ENCODE measurements at places on chromosomes 16 and 17.

DNA sequence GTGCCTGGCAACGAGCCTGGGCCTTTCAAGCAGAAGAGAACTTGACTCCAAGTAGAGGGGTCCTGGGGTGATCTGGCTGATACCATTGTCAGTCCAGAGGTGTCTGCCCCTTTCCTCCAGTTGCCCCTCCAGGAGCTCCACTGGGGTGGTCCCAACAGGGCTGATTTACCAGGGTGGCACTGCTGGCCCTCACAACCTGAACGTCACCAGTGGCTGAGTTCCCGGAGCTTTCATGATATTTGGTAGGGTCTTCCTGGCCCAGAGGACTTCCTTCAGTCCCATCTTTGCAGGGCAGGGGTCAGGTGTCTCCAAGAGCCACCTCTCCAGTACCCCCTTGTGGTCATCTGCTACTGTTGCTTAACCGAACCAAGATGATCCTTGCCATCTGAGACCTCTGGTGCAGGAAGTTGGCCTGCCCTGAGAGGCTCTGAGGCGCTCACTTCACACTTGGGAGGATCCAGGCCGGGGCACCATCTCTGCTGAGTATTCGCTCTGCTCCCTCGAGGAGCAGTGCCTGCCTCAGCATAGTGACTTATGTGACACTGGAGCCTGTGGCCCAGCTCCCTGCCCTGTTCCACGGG lies 3.5 kb downstream of the LIMD2 start:
- DNase-seq = no peak

DNA sequence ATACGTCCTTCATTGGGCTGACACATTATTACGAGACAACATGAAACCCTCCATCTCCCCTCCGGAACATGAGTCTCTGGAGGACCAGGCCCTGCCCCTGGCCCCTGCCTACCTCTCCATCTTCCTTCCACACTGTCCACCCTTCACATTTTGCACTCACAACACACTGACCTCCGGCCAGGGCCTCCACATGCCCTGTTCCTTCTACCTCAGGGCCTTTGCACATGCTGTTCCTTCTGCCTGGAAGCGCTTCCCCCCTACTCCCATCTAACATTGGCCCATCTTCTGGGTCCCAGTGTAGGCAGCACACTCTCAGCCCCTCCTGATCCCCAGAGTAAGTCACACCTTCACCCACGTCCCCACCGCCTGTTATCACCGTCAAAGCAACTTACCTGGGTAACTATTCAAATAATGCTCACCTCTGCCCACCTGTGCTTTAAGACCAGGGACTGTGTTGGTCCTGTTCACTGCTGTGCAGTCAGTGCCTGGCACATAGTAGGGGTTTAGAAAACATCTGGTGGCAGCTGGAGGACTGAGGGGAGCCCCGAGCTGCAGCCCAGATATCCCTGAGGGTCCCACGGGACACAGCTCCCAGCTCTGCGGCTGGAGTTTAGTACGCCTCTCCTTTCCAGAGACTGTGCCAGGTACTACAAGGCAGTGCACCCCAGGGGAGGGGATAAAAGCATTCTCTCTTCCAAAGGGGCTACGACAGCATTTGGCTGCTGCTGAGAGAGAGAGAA lies 27.2 kb downstream of the RPH3AL start:
- no peak for DNase-seq

- peak; percentile 73 for DNase-seq
These were observed 1.2 kb downstream of the MMP2 start for GRCh38 chr16:55480228-55480655.

GRCh38 chr16:88014252-88014781 lies 63.1 kb downstream of the BANP start:
- no peak for DNase-seq

DNA sequence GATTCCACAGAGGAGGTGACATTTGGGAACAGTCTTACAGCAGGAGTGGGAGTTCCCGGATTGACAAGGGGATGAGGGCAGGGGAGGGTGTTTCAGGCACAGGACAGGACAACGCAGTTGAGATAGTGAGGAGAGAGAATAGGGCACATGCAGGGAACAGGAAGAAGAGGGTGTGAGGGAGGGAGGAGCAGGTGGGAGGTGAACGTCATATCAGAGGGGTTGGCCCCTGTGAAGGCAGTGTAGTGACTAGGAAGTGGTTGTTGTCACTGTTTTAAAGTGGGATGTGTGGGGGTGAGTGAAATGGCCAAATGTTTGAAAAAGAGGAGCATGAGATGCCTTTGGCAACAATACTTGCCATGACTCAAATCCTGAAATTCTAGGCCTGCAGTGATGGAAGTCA lies 12.2 kb downstream of the PRKCB start:
- no peak for DNase-seq

GRCh38 chr16:58026139-58026704 lies 668 bp downstream of the MMP15 start:
- DNase-seq = no peak

DNA sequence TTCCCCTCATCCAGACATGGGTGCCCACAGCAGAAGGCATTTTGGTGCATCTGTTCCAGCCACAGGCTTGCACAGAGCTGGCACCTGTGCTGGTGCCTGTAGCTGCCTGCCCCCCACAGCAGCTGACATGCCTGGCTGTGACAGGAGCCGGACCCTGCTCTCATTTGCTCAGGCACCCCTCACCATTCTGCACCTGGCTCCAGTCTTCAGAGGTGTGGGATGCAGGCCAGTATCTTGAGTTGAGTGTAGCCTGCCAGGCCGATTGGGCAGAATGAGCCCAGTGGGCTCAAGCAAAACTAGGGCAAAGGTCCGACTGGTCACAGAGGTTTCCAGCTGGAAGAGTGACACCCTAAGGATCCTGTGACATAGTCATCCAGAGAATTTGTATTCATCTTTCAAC lies 887.7 kb downstream of the CDH11 start:
- no peak for DNase-seq

- DNase-seq = no peak
These were observed 51.4 kb upstream of the ENDOV start for GRCh38 chr17:80363518-80364090.

DNA sequence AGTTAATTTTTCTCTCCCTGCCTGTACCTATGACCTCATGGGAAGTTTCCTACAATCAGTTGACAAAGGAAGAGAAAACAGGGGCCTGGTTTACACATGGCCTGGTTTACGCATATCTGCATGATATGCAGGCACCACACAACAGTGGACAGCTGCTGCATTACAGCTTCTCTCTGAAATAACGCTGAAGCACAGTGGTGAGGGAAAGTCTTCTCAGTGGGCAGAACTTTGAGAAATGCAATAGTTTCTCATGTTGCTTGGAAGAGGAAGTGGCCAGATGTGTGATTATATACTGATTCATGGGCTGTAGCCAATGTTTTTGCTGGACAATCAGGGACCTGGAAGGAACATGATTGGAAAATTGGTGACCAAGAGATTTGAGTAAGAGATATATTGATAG lies 324.1 kb upstream of the GOT2 start:
- DNase-seq = no peak

DNA sequence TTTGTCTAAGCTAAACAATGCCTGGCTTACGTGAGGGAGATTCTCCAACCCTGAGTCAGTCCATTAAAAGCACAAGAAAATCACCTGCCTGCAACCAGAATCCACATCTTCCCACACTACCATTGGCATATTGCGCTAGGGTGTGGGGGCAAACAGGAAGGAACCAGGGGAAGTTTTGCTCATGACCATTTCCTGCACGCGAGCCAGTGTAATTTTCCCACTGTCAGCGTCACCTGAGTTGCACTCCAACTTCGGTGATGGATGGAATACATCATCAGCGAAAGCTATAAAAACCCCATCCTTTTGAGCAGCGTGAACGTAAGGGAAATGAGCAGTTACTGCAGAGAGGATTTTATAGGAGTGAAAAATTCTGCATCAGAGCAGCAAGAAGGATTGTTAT lies 167.9 kb upstream of the NOL11 start:
- no peak for DNase-seq

GRCh38 chr17:80668375-80669148 lies 123.9 kb downstream of the RPTOR start:
- DNase-seq = no peak

GRCh38 chr17:68906638-68907037 lies 48.6 kb downstream of the ABCA8 start:
- no peak for DNase-seq

GRCh38 chr16:68273896-68274295 lies 9.6 kb downstream of the SLC7A6 start:
- no peak for DNase-seq

- no peak for DNase-seq
These were observed 40.8 kb downstream of the RPA1 start for GRCh38 chr17:1870592-1870991.

- DNase-seq = no peak
These were observed 14.7 kb downstream of the PMM2 start for GRCh38 chr16:8812162-8812843.

DNA sequence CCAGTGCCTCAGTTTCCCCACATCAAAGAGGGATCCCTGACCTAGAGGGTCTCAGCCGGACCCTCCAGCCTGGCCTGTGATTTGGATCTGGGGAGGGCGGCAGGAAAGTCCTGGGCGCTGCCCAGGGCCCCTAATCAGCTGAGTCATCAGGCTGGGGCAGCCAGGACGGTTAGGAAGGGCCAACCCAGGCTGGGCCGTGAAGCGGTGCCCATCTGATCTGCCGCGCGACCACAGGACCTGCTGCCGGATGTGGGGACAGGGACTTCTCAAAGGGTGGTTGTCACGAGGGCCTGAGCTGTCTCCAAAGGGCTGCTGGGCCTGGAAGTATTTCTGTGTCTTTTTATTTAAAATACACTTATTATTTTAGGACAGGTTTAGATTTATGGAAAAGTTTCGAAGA lies 4.4 kb downstream of the TPSAB1 start:
- no peak for DNase-seq

DNA sequence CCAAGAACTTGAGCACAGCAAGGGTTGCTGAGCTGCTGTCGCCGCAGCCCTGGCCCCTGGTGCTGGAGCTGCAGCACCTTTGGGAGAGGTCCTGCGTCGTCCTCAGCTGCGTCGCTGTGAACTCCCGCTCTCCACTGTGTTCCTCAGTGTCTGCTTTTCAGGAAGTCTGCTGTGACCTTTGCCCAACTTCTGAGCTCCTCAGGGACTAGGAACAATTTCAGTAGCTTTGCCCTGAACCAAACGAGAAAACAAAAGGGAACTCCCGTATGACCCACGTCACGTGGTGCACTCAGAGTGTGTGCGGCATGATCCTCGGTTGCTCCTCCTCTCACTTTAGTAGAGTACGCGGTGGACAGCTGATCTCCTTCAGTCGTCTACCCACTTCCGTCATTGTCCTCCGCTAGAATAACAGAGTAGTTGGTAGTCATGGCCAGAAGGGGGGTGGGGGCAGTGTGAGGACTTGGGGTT lies 44.2 kb downstream of the WDR45B start:
- no peak for DNase-seq

DNA sequence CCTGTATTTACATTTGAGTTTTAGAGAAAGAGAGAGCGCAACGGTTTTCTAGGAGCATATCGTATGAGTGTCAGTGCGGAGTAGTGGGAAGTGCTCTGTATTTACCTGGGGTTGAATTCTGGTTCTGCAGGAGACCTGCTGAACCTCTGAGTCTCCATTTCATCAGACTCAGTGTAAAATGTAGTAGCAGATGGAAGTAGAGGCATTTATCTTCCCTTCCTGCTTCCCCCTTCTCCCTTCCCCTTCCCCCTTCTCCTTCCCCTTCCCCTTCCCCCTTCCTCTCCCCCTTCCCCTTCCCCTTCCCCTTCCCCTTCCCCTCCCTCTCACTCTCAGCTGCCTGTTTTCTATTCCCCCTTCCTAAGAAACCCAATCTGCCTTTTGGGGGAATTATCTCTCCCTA lies 426.9 kb downstream of the NPIPA7 start:
- no peak for DNase-seq

DNA sequence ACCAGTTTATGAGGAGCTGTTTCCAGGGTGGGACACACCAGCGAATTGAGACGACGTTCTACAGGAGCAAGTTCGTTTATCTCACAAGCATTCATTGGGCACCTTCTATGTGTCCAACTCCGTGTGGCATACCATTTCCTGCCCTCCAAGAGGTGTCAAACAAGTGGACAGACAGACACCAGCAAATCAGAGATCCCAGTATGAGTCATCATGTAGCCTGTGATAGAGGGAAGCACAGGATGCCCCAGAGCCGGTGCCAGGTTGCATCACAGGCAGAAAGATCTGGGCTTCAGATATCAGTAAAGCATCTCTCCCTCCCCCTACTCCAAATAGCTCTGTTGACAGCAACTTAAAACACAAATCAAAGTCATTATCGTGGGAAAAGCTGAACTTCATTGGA lies 31.8 kb upstream of the MAF start:
- DNase-seq = no peak

DNA sequence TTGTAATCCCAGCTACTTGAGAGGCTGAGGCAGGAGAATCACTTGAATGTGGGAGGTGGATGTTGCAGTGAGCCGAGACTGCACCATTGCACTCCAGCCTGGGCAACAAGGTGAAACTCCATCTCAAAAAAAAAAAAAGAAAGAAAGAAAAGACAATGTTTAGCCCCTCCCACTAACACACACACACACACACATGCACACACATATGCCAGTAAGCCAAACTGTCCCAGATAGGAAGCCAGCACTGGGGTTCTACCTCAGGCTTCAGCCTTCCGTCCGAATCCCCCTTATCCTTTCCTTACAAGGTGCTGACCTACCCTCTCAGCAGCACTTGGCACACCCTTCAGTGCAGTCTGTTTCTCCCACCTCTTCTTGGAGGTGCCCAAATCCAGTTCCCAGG lies 8.7 kb upstream of the KCNH6 start:
- no peak for DNase-seq

DNA sequence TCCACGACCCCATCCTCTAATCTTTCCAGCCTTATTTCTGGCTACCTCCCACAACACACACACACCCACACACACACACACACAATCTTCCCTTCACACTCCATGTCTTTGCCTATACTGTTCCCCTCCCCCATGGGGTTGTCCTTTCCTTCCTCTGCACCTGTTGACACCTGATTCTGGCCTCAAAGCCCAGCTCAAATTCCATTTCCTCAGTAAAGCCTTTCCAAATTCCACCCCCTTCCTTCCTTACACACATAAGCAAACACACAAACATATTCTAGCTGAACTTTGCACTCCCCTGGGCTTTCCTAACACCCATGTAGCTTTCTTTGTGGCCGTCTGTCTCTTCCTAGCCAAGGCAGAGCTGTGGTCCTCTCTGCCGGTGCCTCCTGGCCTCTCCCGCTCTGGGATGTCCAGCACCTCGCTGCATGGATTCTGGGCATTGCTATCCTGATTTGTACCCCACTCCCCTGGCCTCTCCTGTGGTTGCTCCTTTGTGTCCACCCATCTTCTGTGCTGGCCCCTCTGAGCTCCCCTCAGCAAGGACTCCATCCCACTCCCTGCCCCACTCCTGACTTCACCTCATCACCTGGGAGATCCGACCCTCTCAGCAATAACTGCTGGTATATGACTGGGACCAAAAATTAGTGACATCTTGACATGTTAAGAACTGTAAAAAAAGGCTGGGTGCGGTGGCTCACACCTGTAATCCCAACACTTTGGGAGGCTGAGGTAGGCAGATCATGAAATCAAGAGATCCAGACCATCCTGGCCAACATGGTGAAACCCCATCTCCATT lies 8.4 kb upstream of the SRCIN1 start:
- DNase-seq = no peak

- DNase-seq = no peak
These were observed 12.9 kb downstream of the AARS1 start for GRCh38 chr16:70276392-70276791.

Data from breast epithelium (tissue), 4 donors.